ENCODE measurements at places on chromosomes 3 and 15.

DNA sequence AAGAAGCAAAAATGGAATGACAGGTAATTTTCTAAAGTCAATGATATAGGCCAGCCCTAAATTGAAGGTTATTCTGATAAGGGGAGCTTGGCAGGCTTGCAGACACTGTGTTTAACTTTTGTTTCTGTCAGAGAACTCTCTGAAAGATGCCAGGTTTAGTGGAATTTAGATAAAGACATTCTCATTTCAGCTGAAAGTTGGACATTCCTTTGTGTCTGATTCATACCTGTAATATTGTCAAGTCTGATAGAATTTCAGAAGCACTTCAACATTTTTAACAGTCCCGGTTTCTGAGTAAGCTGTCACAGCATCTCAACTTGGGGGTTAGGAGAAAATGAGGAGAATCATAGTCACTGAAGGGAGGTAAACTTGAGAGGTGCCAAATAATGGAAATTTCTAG lies 84.0 kb downstream of the DIPK2A start:
- no peak for DNase-seq

DNA sequence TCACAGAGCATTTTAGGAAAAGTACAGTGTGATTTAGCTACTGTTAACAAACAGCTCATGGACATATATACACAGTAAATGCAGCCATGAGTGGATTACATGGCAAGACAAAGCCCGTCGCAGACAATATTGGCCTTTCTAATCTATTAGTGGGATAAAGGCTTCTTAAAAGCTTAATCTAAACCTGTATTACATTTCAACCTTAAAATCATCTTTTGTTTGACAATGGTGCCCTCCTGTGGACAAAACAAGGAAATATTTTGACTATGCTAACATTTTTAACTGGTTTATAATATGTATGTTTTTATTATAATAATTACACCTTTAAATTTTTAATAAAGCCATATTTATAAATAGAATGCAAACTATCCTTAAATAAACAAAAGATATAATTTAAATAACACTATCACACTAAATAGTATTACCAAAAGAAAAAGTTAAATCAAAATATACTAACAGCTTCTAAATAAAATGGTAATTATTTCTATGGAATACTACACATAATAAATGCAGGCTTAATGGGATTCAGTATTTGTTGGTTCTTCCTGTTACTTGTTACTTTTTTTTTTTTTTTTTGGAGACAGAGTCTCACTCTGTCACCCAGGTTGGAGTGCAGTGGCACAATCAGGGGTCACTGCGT lies 38.6 kb downstream of the TAFA4 start:
- peak; percentile 28 for DNase-seq

DNA sequence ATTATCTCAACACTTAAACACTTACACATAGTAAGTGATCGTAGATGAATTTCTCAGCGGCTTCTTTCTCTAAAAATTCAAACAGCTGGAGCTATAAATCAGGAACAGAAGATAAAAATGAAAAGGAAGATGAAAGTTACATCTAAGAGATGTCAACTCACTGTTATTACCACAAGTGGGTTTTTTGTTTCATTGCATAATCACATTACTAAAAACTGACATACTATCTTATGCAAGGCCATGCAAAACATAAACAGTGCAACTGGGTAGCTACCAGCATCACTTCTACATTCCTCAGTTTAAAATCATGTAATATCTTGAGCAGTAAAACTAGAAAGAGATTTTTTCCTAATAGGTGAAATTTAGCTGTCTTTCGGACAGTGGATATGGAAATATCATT lies 14.9 kb downstream of the MINDY4B start:
- no peak for DNase-seq

DNA sequence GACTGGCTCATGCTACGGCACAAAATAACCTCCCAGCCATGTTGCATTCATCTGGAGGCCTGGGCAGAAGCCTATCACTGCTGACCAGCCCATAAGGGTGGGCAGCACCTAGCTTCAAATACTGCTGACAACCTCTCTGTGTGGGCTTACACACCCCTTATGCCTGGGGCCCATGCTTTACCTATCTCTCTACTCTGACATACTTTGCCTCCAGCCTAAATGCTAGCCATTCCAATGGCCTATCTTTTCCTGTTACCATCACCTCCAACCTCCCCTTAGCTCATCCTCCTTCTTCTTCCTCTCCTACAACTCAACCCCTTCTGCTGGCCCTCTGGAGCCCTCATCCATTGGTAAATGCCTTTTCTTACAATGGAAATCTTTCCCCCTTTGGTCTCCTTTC lies 41.0 kb upstream of the PPP2R3A start:
- no peak for DNase-seq

- DNase-seq = no peak
These were observed 146.1 kb downstream of the DPH6 start for GRCh38 chr15:35399901-35400300.

All from NCI-H2081 (cell line).